Uterine smooth muscle cell (primary cell): ENCODE measurements at places on chromosomes 7 and 10. TPM values are rescaled to one million over a fixed set of nuclear protein-coding genes. Genes with fewer than 3 reads are reported as not detected.

SLC13A4 gene
- total RNA-seq: under 0.01 and 0.22 TPM in 2 replicates

OR13A1 gene
- not detected in 2 replicates for total RNA-seq

AKR1C2 gene
- total RNA-seq: 20.4 and 34.5 TPM in 2 replicates

EXOSC1 gene
- 34.6 and 39.4 TPM in 2 replicates for total RNA-seq

CD36 gene
- 1.5 and 2.6 TPM in 2 replicates for total RNA-seq
